ENCODE measurements at places on chromosomes 5 and 9.

GRCh38 chr5:135671052-135671705, 92.4 kb upstream of the CXCL14 start:
- DNase-seq: no peak

DNA sequence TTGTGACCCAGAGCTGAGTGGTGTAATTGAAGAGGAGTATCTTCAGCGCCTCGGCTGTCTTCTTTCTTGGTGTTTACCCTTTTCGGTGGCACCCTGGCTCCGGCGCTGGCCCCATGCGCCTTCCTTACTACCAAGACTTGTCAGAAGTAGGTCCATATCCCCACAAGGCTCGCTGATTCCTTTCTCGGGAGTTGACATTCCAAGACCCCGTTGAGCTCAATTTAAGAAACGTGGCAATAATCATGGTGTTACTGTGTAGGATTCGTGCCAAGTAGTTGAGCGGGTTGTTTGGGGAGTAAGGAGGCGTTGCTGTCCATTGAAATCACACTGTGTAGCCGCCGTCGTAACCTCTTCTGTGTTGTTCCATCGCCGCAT, 795 bp downstream of the NDUFAF2 start:
- peak; percentile 81 for DNase-seq

GRCh38 chr9:68895741-68896478, 118.0 kb downstream of the PRKACG start:
- DNase-seq: no peak

- DNase-seq: no peak
Measured at GRCh38 chr5:104646416-104646815, 1083.8 kb upstream of the NUDT12 start.

DNA sequence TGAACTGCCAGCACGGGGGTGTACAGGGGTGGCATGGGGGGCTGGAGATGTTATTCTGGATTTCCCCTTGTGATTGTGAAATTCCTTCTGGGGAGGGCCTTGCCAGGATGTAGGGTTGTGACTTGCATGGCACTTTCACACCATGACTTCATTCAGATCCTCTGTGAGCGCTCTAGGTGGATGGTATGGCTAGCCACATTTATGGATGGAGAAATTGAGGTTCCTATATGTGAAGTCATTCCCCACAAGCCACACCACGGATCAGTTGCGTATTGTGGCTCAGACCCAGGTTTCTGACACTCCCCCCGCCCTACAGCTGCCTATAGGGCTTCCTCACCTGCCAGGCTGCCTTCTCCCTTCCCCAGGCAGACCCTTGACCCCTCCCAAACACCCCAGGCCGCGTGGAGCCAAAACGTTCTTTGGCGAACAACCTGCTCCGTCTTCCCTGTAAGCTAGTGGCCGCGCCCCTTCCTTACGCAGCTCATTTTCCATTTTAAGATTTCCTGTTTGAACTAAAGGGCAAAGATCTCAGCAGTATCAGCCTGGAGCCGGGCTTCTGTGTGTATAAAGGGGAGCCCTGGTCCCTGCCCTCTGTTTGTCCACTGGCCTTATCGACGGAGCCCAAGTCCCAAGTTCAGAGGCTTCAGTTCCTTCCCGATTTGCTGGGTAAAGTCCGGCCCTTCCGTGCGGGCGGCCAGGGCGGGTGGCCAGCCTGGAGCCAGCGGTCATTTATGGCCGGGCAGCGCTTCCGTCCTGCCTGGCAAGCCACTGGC, 97.8 kb upstream of the KLF4 start:
- DNase-seq: no peak
